Dorsolateral prefrontal cortex (tissue), 122 donors: ENCODE measurements at places on chromosomes 1 and 21.

- DNase-seq: no peak
Measured at GRCh38 chr1:201019321-201019977, 4.1 kb downstream of the KIF21B start.

DNA sequence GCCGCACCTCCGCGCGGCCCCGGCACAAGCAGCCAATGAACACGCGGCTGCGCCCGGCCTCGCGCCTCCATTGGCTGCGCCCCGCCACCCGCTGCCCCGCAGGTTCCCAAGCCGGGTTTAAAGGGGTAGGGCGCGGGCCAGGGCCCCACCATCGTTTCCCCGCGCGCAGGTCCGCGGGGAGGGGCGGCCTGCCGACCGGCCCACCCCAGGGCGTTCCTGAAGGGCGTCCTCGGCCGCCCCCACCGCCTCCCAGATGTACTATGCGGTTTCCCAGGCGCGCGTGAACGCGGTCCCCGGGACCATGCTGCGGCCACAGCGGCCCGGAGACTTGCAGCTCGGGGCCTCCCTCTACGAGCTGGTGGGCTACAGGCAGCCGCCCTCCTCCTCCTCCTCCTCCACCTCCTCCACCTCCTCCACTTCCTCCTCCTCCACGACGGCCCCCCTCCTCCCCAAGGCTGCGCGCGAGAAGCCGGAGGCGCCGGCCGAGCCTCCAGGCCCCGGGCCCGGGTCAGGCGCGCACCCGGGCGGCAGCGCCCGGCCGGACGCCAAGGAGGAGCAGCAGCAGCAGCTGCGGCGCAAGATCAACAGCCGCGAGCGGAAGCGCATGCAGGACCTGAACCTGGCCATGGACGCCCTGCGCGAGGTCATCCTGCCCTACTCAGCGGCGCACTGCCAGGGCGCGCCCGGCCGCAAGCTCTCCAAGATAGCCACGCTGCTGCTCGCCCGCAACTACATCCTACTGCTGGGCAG is at the start of gene OLIG1:
OLIG1 (plus strand) TSS at position 148 of the 750 bp plus-strand sequence; CDS start at position 254, 106 bp downstream.
- peak; percentile 73 for DNase-seq

GRCh38 chr1:193674292-193674944 is 488.0 kb upstream of the B3GALT2 start:
- no peak for DNase-seq

- DNase-seq: no peak
Measured at GRCh38 chr1:184909019-184909418, 65.3 kb downstream of the NIBAN1 start.

DNA sequence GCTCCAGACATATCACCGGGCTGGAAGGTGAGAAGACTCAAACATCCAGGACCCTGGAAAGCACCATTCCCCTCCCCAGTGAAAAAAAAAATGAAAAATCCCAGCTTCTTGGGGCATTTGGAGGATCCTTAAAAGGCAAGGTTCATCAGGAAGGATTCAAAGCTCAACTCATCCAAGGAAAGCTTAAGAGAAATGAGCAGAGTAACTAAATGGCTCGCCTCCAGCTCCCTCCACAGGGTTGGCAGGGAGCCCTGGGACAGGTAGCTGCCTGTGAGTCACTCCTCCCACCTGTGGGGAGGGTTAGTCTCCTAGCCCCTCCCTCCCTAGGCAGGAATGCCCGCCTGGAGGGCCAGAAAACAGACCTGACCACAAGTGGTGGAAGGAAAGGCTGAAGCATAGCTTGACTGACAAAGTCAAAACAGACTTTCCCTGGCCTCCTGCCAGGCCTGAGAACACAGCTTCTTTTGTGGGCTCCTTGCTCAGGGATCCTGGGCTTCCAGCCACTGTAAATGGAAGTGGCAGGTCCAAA is 712 bp upstream of the LAMB3 start:
- DNase-seq: peak; percentile 89

DNA sequence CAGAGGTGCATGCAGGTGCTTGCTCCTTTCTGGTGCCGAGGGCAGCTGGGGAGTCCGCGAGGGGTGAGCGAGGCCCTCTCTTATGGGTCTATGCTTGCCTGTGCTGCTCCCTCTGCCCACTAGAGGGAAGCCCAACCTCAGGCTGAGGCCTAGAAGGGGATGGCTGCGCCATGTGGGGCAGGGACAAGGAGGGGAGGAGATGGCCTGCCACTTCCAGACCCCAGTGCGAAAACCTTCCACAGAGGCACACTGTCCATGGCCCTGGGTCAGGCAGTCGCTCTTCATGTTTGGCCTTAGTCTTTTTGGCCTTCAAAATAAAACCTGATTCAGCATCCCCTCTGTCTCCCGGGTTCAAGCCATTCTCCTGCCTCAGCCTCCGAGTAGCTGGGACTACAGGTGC is 14.0 kb downstream of the RHBG start:
- peak; percentile 83 for DNase-seq

GRCh38 chr1:28417441-28417922 is 47.9 kb downstream of the PHACTR4 start:
- no peak for DNase-seq

DNA sequence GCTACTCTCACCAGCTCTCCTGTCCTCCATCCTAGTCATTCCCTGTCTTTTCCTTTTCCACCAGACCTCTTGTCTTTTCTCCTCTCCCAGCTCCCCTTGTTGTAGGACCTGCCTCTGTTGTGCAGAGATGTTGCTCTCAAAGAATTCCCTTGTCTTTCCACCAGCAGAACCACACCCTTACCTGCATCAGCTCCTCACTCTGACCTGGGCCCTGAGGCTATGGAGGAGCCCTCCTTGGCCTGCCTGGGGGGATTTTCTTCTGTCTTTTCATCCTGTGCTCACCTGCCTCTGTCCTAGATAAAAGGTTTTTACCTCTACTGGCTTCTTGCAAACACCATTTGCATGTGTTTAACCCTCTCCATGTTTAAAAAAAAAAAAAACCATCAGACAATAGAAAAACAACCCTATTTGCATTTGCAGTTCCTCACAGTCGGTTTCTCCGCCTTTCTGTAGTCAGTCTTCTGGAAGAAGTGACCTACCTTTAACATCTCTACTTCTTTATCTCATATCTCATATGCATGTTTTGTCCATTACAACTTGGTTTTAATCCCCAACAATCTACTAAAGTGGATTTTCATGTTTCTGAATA is 12.1 kb downstream of the FCRL5 start:
- DNase-seq: no peak

GRCh38 chr1:94272388-94272787 is 35.0 kb upstream of the ARHGAP29 start:
- no peak for DNase-seq

DNA sequence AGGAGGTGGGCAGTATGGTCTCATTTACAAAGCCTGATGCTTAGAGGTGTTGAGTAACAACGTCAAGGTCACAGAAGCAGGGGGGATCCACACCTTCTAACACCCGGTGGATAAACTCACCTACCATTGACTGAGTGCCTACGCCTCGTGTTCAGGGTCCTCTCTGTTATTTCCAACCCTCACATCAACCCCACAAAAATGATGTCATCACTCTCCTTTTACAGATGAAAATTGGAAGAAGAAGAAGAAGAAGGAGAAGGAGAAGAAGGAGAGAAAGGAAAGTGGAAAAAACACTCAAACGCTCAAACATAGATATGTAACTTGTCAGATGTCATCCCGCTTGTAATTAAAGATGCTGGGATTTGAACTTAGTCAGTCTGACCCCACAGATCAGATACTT is 653 bp upstream of the KCNN3 start:
- DNase-seq: no peak

DNA sequence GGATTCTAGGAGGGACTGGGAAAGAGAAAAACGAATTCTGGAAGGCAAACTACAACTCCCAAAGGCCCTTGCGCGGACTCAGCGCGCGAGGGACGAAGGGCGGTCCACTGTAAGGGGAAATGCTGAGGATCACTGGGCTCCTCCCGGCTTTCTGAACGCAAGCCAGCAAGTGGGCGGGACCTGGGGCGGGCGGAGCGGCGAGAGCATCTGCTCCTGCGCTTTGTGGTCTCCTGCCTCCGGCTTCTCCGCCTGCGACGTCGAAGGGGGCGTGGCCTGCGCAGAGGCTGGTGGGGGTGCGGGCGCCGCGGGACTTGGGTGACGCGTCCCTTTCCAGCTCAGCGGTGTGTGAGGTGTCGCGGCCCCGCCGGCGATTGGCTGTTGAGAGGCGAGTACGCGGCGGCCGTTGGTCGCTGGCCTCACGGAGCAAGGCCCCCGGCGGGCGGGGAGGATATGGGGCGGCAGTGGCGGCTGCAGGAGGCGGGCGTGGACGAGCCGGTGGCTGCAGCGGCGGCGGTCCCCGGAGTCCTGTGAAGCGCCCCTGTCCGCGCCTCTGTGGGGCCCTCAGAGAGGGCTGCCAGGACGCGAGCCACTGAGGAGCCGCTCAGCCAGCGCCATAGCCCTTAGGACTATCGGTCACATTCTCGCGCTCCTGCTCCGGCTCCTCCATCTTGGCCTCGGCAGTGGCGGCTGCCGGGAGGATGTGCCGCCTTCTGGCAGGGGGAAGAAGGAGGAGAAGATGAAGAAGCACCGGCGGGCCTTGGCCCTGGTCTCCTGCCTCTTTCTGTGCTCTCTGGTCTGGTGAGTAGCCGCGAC is at the start of gene SUCO:
SUCO (plus strand) TSS at position 451 of the 813 bp plus-strand sequence; CDS start at position 737, 286 bp downstream.
- peak; percentile 100 for DNase-seq

DNA sequence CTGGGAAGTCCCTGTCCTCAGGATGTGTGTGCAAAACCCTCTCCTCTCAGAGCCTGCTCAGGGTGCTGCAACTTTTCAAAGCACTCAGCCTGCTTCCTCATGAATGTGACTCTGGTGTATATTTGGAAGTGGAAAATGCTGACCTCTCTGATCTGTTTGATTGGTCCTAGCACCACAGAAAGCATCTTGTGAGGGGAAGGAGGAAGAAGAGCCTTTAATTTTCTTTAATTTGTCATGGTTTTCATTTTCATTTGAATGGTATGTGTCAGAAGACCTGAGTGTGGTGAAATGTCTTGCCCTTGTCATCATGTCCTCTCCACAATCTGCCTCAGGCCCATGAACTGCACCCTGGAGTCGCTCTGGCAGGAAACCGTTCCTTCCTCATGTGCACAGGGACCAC is 383.5 kb downstream of the NTNG1 start:
- no peak for DNase-seq

DNA sequence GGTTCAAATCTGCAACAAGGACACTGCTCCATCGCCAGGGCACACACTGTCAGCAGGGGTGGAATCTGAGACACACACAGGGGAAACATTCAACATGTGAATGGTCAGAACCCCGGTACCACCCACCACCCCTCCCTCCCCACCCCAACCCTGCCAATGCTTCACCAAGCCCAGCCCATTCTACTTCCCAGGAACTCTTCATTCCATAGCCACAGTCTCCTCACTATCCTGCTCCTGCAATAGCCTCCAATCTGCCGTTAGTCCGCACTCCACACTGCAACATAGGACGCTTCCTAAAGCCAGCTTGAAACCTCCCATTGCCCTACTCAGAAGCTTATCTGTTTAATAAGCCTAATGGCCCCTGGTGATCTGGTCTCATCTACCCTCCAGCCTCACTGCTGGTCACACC is 7.5 kb upstream of the RAB3B start:
- DNase-seq: no peak

GRCh38 chr1:229204921-229205777 is 65.8 kb upstream of the RAB4A start:
- no peak for DNase-seq

DNA sequence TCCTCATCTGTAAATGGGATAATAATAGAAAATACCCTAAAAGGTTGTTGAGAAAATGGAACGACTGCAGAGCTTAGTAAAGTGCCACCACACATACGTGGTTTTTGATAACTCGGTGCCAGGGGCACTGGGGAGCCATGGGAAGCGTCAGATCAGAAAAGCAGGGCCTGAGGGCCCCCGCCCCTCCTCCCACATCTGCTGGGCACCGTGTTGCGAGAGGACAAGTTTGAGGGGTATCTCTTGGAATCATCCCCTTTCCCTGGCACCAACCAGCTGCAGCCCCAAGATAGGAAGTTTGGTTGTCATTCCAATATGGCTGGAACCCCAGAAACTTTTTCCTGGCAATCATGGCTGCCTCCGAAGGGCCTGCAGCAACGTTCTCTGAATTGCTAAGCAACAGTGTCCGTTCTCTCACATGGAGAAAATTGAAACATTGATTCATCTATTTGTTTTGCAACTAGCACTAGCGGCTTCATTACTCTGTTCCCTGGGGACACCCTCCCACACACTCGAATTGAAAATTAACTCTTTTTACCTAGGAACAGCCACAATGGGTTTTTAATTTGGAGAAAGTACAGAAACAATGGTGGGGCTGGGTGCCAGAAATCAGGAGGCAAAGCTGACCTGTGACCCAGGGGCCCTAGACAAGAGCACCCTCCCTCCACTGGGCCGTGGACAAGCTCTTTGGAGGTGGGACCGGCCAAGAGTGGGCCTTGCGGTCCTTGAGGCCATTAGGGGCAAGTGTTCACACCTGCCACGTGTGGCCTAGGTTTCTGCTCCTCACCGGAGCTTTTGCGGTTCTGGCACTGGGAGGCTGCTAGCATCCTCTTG is 190.0 kb upstream of the VAMP3 start:
- DNase-seq: peak; percentile 22

- DNase-seq: no peak
Measured at GRCh38 chr1:243623841-243624240, 226.2 kb downstream of the AKT3 start.

- DNase-seq: no peak
Measured at GRCh38 chr1:223146745-223147144, 3.7 kb upstream of the TLR5 start.

- DNase-seq: no peak
Measured at GRCh38 chr1:205065666-205066065, 18.6 kb downstream of the TMEM81 start.

DNA sequence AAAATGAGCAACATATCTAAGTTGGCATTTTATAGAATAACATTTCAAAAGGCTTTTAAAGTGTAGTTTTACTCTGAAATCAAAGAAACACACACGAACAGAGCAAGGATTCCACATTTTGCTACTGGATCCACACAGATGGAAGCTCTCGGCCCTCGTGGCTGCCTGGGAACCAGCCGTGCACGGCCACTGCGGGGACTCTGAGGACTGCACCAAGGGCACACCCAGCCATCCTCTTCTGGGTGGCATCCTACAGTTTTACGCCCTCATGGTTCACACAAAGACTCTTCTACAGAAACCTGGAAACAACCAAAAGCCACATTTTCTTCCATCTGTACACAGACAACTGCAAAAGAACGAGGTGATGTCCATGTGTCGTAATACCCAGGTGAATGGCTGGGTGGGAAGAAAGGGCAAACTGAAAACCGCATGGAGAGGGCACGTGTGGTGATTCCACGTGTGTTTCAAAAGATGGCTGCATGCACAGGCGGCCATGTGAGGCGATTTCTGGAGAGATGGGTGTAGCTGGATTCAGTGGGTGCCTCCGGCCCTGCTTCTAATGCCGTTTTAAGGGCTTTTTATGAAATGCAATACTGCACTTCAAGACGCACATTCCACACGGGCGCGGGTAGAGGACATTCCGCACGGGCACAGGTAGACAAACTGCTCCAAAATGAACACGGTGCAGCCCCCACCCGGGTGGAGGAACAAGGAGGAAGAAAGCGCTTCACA is 8.1 kb downstream of the POFUT2 start:
- DNase-seq: no peak

DNA sequence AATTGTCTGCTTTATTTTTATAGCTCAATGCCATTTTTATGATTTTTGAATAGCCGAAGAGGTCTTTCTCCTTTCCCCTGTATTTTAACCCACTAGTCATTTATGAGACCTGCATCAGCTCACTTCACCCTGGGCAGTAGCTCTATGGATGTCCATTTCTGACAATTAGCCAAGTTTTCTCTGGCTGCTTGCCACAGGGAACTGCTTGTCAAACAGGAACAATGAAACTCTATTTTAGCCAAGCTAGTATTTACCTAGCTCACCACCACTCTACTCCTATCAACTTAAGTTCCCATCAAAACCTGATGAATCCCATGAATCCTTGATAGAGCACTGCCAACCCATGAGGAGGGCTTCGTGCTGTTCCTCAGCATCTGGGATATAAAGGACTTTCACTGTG is 406.7 kb downstream of the RWDD3 start:
- DNase-seq: no peak
